ENCODE measurements at places on chromosomes 2 and 18. TPM values are rescaled to one million over a fixed set of nuclear protein-coding genes. Genes with fewer than 3 reads are reported as not detected.

TANC1 gene
- 0.86 TPM for total RNA-seq

MGAT4A gene
- 71.9 TPM for total RNA-seq

GALM gene
- total RNA-seq = 90.2 TPM

TSPYL6 gene
- total RNA-seq = not detected

PAX3 gene
- total RNA-seq = not detected

GLS gene
- 209 TPM for total RNA-seq

G6PC2 gene
- not detected for total RNA-seq

All from activated CD4-positive, alpha-beta memory T cell treated with anti-CD3 and anti-CD28 coated beads for 36 hours (primary cell).